ENCODE measurements at places on chromosomes 7 and 10.

DNA sequence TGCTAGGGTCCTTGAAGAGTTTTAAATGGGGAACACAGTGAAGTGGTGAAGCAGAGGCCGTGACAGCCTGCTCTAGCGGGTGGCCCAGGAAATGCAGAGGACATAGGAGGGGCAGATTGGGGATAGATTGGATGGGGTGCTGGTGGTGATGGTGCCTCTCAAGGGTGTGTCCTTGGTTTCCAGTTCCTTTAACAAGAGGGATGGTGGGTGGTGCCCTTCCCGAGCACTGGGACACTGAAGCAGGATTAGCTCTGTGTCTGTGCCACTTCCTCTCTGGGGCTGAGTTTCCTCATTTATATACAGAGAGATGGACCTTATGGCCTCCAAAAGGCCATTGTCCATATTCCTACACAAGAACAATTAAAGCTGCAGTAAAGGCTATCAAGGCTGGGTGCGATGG lies 285.5 kb downstream of the TCF7L2 start:
- DNase-seq, result no peak

GRCh38 chr7:66007232-66007631 lies 25.2 kb upstream of the GUSB start:
- no peak for DNase-seq

DNA sequence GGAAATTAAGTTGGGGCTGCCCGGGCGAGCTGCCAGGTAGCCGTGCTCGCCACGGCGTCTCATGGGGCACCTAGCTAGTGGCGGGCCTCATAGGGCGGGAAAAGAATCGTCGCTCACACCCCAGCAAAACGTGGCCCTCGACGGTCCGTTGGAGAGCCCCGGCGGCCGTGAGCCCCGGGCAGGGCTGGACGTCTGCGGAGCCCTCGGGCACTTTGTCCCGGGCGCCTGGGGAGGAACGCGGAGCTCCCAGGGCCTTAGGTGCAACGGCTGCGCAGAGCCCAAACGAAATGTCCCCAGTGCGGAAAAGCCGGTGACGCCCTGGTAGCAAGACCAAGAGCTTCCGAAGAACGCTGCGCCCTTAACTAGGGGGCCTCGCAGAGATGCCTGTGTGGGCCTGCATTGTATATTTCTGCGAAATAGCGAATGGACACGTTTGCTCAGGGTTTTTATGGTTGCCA lies 866 bp upstream of the SFMBT2 start:
- no peak for DNase-seq

GRCh38 chr10:94299417-94299816 lies 63.3 kb downstream of the NOC3L start:
- DNase-seq, result peak; percentile 2

DNA sequence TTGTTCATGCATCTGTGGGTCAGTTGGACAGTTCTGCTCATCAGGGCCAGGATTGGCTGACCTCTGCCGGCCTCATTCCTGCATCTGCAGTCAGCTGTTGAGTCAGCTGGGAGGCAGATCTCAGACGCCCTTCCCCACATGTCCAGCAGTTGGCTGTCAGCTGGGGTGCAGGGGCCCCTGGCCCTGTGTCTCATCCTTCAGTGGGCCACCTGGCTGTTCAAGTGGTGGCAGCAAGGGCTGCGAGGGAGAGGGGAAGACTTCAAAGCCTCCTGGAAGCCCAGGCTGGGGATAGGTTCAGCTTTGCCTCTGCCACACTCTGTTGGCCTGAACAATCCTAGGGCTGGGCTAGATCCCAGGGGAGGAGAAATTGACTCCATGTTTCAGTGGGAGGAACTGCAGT lies 33.2 kb downstream of the TACR2 start:
- DNase-seq, result no peak

GRCh38 chr10:114418109-114418508 lies 13.8 kb upstream of the AFAP1L2 start:
- DNase-seq, result no peak

GRCh38 chr10:48442809-48443177 lies 136.3 kb downstream of the MAPK8 start:
- DNase-seq, result no peak

- DNase-seq, result no peak
These were observed 12.5 kb upstream of the INTS1 start for GRCh38 chr7:1516586-1517251.

- DNase-seq, result peak; percentile 79
These were observed 122.4 kb upstream of the AFAP1L2 start for GRCh38 chr10:114526504-114527238.

- no peak for DNase-seq
These were observed 78.3 kb downstream of the MICALL2 start for GRCh38 chr7:1380821-1381580.

DNA sequence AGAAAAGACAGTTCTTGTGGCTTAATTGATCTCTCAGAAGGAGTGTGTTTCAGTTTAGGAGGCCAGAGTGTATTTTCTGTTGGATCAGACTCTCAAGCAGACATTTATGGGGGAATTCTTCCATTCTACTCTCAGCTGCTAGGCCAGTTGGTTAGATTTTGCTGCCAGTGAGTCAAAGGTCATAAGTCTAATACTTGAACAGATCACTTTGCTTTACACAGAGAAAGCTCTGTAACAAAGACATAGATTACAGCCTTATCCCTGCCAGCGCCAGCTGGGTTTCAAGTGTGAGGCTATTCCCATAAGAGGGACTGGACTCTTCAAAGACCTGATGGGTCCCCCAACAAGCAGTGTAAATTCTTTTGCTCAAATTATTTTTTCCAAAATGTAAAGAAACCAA lies 145.6 kb upstream of the SEMA3C start:
- no peak for DNase-seq

DNA sequence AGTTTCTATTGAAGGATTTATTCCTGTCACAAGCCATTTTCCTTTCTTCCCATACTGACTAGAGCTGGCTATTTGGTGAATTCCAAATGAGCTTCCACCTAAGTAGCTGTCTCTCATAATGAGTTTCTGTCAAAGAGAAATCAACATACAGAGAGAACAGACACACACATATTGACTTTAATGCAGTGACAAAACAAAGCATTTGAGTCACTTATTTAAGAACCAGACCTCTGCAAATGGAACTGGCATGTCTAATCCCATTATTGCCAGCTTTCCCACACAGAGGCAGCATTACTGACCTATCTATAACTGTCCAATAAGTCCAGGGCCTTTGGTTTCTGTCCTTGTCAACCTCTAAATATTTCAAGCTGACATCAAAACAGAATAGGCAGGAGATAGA lies 179.3 kb upstream of the CSTF2T start:
- DNase-seq, result no peak

- no peak for DNase-seq
These were observed 151.0 kb downstream of the CHN2 start for GRCh38 chr7:29345590-29345989.

GRCh38 chr7:113015034-113015645 lies 71.5 kb downstream of the GPR85 start:
- no peak for DNase-seq

DNA sequence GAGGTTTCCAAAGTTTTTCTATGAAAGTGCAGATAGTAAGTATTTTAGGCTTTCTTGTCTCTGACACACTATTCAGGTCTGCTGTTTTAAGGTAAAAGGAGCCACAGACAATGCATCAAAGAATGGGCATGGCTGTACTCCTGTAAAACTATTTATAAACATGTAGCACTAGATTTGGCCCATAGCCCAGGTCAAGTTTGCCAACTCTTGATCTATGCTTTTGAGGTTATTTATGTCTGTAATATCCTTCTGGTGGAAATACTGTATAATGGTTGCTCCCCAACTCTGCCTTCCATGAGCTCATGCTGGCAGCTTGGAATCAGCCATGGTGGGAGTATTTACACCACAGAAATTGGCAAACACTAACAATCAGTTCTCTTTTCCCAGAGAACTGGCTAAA lies 244.6 kb downstream of the BUB3 start:
- no peak for DNase-seq

GRCh38 chr10:22305721-22306120 lies 10.5 kb upstream of the COMMD3 start:
- DNase-seq, result no peak

DNA sequence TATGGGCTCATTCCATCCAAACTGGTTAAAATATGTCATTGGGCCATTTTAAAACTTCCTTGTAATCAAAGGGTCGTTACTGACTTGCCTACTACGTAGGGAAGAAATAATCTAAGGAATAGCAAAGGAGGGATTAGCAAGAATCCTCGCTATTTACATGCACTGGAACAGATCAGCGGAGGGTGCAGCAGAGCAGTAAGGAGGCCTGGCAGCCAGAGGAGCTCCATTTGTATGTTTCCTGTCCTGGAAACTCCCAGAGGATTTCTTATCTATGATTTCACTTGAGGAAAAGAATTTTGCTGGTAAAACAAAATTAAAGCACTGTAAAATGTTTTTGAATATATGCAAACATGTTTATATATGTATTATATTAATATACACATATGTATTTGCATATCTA lies 107.3 kb downstream of the TPK1 start:
- DNase-seq, result no peak

- DNase-seq, result no peak
These were observed 6.1 kb downstream of the BICC1 start for GRCh38 chr10:58518775-58519174.

DNA sequence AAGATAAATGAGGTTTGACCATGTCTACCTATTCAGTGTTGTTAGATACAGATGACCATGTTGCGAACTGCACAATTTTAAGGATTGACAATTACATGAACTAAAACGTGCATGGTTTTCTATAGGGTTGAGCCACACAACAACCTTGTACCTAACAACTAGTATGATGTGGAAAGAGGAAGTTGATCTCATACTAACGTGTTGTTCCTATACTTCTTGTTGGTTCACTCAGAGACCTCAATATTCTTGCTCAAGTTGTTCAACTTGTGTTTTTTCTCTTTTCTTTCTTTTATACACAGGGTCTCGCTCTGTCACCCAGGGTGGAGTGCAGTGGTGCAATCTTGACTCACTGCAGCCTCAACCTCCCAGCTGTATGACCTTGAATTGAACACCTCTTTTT lies 6.1 kb upstream of the KEL start:
- DNase-seq, result no peak

DNA sequence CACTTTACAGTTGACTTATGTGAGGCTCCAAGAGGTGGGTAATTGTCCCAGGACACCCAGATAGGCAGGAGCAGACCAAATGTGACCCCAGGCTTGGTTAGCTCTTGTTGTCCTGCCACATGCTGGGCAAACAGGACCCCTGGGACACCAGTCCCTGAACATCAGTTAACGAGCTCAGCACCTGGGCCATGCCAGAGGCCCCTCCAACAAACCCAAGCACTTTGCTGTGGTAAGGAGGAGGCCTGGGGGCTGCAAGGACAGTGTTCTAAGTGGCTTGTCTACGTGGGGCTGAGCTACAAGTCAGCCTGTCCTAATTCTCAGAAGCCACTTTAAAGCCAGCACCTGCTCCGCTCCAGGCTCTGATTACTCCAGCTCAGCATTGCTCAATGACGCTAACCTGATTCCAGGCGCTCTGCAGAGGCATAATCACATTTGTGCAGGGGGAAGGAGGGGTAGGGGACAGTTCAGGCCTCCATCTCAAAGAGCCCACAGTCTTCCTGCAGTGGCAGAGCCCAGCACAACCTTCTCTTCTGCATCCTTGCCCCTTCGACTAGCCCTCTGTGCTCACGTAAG lies 57.2 kb downstream of the DDC start:
- DNase-seq, result no peak

GRCh38 chr10:133143200-133143533 lies 16.9 kb upstream of the KNDC1 start:
- DNase-seq, result no peak

DNA sequence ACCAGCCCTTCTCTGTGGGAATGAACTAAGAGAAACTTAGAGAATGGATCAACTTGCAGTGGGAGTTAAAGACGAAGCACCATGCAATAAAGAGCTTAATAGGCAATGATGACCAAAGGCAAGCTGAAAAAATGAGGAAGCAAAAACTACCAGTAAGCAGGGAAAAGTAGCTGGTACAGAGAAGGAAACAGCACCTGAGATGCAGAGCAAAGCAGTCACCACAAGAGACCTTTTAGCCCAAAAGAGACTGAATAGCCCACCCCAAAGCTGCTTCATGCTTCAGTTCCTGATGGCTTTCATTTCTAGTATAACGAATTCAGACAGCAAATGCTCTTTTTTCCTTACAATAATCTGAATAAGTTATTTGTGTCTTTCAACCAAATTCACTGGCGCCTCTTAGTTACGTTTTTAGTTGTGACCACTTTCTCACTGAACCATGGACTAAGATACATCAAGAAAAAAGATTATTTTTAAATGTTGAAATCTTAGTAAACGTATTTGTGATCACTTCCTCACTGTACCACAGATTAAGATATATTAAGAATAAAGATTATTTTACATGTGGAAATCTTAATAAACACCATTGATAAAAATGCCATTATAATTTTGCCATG lies 76.0 kb downstream of the USP6NL start:
- no peak for DNase-seq

DNA sequence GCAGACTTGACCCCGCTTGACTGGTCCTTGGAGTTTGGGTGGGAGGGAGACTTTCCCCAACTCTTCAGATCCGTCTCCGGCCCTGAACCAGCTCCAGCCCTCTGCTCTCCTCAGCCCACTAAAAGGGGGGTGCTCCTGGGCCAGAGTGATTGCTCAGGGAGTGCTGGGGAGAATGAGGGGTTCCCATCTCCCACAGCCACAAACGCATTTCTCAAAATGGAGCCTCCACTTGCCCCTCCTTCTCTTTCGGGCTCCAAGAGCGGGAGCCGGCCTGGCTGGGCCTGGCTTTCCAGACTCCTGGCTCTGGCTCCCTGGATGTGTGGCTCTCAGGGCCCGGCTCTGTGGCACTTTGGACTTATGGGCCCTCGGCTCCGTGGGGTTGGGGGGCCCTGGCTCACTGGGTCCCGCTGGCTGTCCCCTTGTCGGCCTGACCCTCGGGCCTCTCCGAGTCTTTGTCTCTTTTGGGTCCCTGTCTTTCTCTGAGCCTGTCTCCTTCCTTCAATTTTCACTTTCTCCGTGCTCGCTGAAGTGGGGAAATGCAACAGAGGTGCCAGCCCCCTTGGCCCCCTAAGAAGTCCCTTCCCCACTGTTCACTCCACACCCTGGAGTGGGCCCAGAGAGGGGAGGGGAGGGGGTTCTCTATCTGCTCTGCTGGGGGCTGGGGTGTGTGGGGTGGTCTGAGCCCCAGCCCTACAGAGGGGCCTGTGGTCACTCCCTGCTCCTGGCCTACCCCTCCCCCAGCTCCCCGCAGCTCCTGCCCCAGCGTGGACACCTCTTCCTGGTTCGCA lies 713 bp downstream of the LZTS2 start:
- no peak for DNase-seq

DNA sequence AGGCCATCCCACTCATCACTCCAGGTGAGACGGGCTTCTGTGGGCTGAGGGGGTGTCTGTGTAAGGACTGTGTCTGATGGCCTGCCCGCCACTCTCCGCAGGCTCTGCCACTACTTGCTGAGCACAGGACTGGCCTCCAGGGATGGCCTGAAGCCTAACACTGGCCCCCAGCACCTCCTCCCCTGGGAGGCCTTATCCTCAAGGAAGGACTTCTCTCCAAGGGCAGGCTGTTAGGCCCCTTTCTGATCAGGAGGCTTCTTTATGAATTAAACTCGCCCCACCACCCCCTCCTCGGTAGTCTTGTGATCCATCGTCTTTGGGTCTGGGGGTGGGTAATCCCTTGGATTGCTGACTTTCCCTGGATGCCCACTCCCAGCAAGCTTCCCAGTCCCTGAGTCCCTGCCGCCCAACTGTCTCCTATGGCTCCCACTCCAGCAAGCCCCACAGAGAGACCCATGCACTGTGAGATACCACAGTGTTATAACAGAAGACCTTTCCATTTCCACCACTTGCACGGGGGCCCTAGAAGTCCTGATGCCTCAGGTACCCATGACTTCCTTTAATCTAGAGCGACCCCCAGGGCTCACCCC lies 4.7 kb downstream of the FXYD4 start:
- DNase-seq, result no peak

GRCh38 chr10:133110133-133110532 lies 22.4 kb downstream of the ADGRA1 start:
- DNase-seq, result no peak

- DNase-seq, result no peak
These were observed at the start of gene NPC1L1 for GRCh38 chr7:44541028-44541869. Gene NPC1L1 (minus strand): TSS chr7:44541330. CDS start chr7:44541259, 71 bp downstream.
